ENCODE measurements at places on chromosomes 4 and X.
A peak's percentile ranks its signal among the peaks of the same experiment; 100 is the strongest.

- peak; percentile 3 for DNase-seq
These were observed 66.5 kb downstream of the SHROOM4 start for GRCh38 chrX:50747471-50747900.

DNA sequence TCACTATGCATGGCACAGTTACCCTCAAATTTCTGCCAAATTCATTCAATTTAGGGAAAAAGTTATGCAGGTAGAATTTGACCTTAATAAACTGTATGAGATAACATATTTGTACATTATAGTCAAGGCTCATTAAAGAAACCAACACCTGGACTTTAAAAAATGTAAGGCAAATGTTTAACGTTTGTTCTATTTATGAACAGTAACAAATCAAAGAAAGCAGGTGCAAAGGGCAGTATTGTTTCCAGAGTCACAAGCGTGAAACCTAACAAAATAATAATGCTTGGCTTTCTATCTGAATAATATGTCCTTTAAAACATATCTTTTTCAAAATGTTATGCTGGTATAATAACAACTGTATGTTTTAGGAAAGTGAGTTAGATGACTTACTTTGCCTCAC, 41.2 kb downstream of the LIN54 start:
- DNase-seq = no peak

- DNase-seq = no peak
These were observed 375.6 kb upstream of the SMIM31 start for GRCh38 chr4:164378361-164378760.

- no peak for DNase-seq
These were observed 34.9 kb downstream of the ELF2 start for GRCh38 chr4:139142087-139142486.

DNA sequence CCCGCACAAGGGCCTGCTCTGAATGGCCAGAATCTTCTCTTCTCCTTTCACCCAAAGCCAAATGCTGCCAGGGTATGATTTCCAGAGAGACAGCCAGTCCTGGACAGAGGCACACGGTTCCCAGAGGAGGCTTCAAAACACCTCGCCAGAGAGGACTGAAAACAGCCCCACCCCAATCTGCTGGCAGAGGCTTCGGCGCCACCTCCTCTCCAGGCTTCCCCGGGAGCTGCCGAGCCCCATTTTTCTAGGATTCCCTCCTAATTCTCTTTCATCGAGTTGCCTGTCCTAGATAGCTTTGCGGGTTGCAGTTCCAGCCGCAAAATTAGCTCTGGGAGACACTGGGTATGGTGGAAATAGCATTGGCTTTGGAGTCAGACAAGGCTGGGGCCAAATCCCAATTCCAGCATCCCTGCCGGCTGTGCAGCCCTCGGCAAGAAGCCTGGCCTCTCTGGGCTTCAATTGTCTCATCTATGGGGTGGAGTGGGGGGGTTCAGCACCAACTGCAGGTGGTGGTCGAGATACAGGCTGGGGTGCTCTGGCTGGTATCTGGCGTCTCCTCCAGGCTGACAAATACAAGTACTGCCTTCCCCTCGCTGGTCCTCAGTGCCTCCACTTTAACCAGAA, 22.6 kb downstream of the PPP2R2C start:
- DNase-seq = no peak

Measured in inflammatory macrophage treated with lipopolysaccharide for 4 hours (primary cell).